ENCODE measurements at places on chromosomes 1 and 21.

DNA sequence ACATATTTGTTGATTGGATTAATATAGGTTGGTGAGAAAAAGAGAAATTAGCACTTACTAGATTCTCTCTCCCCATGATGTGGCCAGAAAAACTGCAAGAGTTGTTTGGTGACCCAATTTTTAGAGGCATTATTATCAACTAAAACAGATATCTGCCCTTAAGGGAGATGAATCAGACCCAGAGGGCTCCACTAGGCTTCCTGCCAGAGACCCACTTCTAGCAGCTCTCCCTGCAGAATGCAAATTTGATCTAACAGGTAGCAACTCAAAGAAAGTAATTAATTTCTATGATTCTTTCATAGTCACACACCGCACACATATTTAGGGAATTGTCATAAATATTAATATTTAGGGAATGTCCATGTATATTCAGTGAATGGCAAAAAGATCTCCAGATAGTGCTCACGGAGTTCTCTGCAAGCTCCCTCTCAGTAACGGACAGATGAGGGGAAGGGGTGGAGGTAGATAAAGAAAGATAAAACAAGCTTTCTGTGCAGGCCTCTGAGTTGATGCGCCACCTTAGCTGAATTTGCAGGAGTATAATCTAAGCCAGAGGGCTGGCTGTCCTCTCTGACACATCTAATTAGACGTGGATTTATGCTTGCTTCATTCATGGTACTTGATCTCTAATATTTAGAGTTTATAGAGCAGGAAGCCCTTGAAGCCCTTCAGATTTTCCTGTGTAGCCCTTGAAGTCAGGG lies 84.1 kb upstream of the CCDC190 start:
- DNase-seq: no peak

- DNase-seq: peak; percentile 79
Measured at GRCh38 chr1:7953850-7954609, 7.5 kb upstream of the PARK7 start.

DNA sequence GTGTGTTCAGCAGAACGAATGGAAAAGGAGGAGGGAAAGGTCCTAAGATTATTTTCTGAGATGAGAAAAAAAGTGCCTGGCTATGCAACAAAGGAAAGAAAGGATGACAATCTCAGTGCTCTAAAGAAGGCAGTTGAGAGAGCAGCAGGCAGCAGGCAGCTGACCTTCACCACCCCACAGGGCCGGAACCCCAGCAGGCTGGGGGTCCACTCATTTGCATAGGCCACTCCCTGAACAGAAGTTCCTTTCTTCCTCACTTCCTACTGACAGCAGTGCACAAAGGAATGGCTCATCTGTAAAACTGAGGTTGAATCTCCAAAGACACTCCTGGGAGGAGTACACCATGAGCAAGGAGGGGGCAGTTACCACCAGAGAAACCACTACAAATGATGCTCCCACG lies 41.4 kb upstream of the TNR start:
- no peak for DNase-seq

- peak; percentile 33 for DNase-seq
Measured at GRCh38 chr1:1399872-1400575, 889 bp upstream of the CCNL2 start.

DNA sequence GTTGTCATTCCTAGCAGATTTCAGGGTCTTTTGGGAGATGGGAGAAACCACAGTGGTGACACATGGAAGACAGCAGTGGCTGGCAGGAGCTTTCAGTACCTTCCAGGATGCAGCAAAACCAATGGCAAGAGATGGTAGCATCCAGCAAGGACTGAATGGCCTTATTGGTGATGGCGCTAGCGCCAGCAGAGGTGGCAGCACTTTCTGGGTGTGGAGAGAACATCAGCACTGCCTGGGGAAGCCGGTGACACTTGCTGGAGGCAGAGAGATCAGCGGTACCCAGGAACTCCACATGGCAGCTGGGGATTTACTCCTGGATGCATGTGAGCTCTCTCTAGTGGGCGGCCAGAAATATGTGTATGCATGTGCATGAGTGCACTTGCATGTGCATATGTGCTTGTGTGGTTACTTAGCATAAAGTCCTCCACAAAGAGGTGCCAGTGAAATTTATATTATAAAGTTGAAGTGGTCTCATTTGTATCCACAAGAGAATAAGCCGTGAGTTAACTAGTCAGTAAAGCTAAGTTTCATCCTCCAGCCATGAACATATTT lies 364.7 kb downstream of the LMX1A start:
- no peak for DNase-seq

DNA sequence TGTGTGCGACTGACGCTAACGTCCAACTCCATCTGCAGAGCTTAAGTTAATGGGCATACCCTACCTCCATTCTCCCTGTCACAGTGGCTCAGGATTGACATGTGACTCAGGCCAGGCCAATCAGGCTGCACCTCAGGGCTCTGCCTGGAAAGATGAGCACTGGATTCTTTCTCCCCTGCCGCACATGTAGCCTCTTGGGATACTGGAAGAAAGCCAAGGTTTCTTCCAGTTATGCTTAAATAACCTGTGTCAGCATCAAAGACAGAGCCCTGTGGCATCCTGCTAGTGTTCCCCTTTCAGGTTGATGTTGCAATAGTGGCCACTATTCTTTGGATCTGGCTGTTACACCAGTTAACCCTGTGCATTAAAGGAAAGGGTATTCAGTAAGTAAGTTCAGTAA lies 55.0 kb upstream of the SYT6 start:
- DNase-seq: no peak

- DNase-seq: peak; percentile 77
Measured at GRCh38 chr1:28668956-28669723, 556 bp downstream of the GMEB1 start.

DNA sequence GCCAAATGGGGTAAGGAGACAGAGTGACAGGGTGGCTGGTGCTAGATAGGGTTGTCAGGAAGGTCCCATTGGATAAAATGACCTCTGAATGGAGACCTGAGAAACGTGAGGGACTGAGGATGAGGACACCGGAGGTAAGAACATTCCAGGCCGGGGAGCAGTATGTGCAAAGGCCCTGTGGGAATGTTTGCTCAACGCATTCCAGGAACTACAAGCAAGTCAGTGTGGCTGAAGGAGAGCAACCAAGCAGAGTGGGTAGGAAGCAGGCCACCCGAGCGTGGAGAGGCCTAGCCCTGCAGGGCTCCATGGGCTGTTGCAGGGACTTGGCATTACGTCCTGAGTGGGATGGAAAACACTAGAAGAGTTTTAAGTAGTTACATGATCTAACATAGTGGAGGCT lies 185.6 kb downstream of the ZBTB18 start:
- DNase-seq: no peak

- DNase-seq: no peak
Measured at GRCh38 chr1:48670234-48671020, 106.3 kb downstream of the BEND5 start.
